ENCODE measurements at places on chromosomes 13 and 19.

DNA sequence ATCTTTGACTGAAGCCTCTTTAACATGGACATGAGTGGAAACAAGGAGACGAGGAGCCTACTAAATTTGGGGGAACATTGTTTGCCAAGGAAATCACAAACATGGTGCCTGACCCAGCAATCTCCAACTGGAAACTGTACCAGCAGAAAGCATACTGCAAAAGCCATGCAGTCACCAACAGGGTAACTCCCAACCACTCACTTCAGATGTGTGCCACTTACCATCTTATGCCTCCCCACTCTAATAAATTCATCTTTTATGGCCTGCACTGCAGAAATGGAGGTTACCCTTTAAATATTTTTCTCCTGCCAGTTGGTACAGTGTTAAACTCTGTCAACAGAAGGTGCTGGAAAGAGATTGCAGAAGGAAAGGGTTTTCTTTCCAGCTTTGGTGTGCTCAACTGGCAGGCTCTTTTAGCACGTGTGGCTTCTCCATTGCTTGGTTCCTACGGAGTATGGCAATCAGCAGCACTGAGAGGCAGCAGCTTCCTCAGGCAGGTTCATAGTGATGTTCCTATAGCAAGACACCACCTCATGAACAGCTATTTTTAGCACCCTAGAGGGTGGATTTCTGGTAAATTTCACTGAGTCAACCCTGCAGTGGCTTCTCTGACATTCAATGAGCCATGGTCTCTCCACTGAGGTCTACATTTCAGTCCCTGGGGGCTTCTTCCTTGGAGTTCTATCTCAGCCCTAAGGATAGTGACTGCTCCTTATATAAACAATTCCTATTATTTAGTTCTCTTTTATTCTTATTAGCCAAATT, 21.4 kb downstream of the MIR17HG start:
- no peak for DNase-seq

GRCh38 chr13:60755380-60756163, 358.6 kb downstream of the TDRD3 start:
- no peak for DNase-seq

GRCh38 chr13:60162096-60162495, 1.6 kb downstream of the DIAPH3 start:
- no peak for DNase-seq

DNA sequence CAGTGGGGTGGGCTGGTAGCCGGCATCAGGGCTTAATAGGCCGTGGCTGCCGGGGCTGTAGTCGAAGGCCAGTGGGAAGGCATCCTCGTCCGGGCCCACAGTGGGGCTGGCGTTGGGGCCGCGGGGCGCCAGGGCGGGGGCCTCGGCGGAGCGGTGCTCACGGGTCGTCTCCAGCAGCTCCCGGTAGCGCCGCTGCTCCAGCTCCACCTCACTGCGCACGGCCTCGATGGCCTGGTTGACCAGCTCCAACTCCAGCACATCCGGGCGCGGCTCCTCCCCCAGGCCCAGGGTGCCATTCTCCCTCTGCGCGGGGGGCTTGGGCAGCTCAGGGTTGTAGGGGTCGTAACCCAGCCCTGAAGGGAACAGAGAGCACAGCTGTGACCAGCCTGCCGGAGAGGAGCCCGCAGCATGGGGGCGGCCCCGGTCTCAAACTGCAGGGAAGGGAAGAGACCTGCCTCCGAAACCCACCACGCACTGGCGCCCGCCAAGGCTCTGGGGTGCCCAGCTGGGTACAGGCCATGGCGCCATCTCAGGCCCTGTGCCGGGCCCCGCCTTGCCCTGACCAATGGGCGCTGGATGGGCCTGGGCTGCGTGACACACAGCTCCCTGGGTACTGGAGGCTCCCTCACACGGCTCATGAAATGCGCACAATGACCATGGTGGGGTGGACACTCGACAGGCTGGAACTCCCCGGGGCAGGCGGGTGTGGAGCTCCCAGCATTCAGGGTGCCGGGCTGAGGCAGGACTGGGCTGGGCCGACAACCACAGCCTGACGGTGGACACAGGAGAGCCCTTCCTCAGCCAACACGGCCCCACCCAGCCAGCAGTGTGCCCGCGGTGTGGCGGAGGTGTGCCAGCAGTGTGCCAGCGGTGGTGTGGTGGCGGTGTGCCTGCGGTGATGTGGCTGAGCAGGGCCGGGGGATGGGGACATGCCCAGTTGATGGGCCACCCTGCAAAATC, 16.5 kb upstream of the ATP8B3 start:
- no peak for DNase-seq

- no peak for DNase-seq
Observed at GRCh38 chr13:53341144-53341510, 312.5 kb downstream of the OLFM4 start.

- DNase-seq: peak; percentile 9
Observed at GRCh38 chr19:56271151-56271550, 1.4 kb upstream of the EDDM13 start.

- DNase-seq: no peak
Observed at GRCh38 chr19:29247051-29247450, 34.1 kb upstream of the UQCRFS1 start.

DNA sequence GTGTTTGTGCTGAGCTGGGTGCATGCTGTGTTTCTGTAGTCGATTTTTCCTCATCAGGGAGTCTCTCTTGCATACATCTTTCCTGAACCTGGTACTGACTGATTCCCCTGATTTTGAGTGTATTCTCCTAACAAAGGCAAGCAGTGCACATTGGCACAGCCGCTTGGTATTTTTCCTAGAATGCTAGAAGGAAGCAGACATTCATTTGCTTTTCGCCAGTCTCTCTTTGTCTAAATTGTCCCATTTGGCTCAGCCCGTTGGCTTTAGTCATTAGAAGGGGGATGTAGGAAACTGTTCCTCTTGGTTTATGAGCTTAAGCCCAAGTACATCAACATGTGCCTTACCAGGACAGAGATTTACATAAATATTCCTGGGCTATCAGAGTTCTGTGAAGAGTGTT, 266.1 kb upstream of the TMTC4 start:
- DNase-seq: no peak
